ENCODE measurements at places on chromosomes 7 and 10.

GRCh38 chr10:24790599-24790998, 66.9 kb upstream of the ARHGAP21 start:
- DNase-seq, result no peak

DNA sequence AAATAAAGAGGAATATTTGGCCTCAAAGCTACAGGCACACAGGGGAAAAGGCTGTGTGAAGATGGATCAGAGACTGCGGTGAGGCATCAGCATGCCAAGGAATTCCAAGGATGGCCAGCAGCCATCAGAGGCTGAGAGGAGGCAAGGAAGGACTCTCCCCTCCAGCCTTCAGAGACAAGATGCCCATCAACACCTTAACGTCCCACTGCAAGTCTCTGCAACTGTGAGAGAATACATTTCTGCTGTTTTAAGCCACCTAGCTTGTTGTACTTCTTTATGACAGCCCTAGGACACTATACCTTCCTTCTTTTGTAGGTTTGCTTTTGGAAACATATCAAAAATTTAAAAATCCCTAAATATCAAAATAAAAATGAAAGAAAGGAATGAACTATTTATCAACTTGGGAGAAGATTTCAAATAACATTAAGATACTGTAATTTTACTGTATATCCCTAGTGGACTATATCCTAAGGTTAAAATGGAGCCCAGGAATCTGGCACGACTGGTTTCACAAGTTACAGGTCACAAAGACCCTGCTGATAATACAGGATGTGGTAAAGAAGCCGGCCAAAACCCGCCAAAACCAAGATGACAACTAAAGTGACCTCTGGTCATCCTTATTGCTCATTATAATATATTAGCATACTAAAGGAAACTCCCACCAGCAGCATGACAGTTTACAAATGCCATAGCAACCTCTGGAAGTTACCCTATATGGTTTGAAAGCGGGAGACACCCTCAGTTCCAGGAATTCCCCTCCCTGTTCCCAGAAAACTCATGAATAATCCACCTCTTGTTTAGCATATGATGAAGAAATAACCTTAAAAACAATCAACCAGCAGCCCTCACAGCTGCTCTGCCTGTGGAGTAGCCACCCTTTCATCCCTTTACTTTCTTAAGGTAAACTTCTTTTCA, 185.2 kb downstream of the AVL9 start:
- DNase-seq, result no peak

- DNase-seq, result no peak
Observed at GRCh38 chr10:6121146-6121545, 32.3 kb downstream of the RBM17 start.

GRCh38 chr10:119942973-119943372, 50.4 kb downstream of the SEC23IP start:
- no peak for DNase-seq

- DNase-seq, result no peak
Observed at GRCh38 chr10:33878238-33878786, 543.8 kb upstream of the NRP1 start.

- DNase-seq, result no peak
Observed at GRCh38 chr7:131139462-131139861, 188.2 kb upstream of the MKLN1 start.

Measured in activated CD4-positive, alpha-beta T cell treated with anti-CD3 and anti-CD28 coated beads, Interleukin-2, amount 50 U/mL, for 1 hour (primary cell).